Testis (tissue), 5 donors: ENCODE measurements at places on chromosomes 13 and 19. TPM values are rescaled to one million over a fixed set of nuclear protein-coding genes. Genes with fewer than 3 reads are reported as not detected.

GRCh38 chr13:44078806-44079376 is 199.2 kb downstream of the LACC1 start:
- DNase-seq, result no peak
- no peak overlapping the region for H3K4me3 ChIP-seq
- H3K4me1 ChIP-seq, result no peaks in the 10 kb centered on the region
- H3K27me3 ChIP-seq, result no peaks in the 10 kb centered on the region
- H3K36me3 ChIP-seq, result no peaks in the 10 kb centered on the region

GRCh38 chr19:29245215-29245614 is 32.3 kb upstream of the UQCRFS1 start:
- no peaks in the 10 kb centered on the region for H3K36me3 ChIP-seq
- no peak overlapping the region for H3K4me3 ChIP-seq
- H3K4me1 ChIP-seq, result no peaks in the 10 kb centered on the region
- H3K27me3 ChIP-seq, result no peaks in the 10 kb centered on the region
- peak; percentile 22 for DNase-seq

DNA sequence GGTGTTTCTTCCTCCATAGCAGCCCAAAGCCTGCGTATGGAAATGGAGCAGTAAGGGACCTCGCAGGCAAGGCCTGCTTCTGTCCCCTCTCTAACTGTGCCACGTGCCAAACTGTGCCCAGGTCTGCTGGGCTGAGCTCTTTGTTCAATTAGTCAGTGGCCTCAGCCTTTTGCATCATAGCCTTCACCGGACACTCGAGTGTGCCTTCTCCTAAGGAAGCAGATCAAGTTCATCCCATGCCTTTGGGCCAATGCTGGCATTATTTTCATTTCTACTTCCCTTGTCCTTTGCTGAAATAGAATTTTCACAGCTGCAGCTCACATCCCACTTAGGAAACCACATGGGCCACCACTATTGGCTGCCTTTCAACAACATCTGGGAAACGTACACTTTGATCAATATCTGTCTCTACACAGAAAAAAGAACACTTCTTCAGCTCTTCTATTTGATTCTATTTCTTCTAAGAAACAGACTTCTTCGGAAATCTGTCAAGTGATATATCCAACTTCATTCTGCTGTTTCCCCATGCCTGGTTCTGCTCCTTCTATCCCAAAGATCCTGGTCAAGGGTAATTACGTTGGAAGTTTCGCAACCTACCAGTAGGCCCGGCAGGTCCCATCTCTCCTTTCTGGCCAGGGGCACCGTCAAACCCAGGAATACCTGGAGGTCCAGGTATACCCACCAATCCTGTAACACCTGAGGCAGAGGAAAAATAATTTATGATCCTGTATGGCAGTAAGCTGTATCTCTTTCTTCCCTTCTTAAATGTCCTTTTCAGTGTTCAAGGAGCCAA is 143.9 kb downstream of the COL4A1 start:
- H3K4me3 ChIP-seq, result no peak overlapping the region
- DNase-seq, result no peak
- no peaks in the 10 kb centered on the region for H3K4me1 ChIP-seq

The FOXA3 gene
- total RNA-seq, result 1.5 TPM

The LHB gene
- total RNA-seq, result 13.9 TPM
